Pulmonary artery endothelial cell (primary cell): ENCODE measurements at places on chromosomes 5 and 9. TPM values are rescaled to one million over a fixed set of nuclear protein-coding genes. Genes with fewer than 3 reads are reported as not detected.

BHMT2 gene
- total RNA-seq: 0.13 and 2.5 TPM in 2 replicates

KIF24 gene
- 2.5 and 4.4 TPM in 2 replicates for total RNA-seq

DNA sequence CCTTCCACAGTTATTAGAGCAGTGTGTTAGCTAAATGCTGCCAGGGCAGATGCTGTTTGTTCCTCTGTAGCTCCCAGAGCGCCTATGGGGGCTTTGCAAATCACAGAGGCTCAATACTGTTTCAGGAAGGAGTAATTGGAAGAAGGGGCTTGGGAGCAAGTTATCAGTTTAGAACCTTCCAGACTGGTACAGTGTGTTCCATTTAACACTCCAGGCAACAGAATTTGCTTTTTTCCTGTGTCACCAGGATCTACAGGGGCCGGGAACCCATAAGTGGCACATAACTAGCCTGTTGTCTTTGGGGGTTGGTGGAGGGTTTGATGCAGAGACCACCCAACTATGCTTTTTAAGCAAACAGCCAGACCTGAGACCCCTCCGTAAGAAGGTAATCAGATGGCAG, 307.3 kb upstream of the KCNN2 start:
- DNase-seq: no peak

GRCh38 chr5:123545506-123545905, 33.5 kb downstream of the CSNK1G3 start:
- DNase-seq: no peak

SKIC3 gene
- total RNA-seq: 124 and 138 TPM in 2 replicates

TRIM14 gene
- 3.4 and 9.1 TPM in 2 replicates for total RNA-seq

P4HA2 gene
- total RNA-seq: 68.0 and 88.6 TPM in 2 replicates
